NCI-H2029 treated with DMSO at 0.1 percent for 48 hours (cell line): ENCODE measurements at places on chromosomes 3 and 15.

DNA sequence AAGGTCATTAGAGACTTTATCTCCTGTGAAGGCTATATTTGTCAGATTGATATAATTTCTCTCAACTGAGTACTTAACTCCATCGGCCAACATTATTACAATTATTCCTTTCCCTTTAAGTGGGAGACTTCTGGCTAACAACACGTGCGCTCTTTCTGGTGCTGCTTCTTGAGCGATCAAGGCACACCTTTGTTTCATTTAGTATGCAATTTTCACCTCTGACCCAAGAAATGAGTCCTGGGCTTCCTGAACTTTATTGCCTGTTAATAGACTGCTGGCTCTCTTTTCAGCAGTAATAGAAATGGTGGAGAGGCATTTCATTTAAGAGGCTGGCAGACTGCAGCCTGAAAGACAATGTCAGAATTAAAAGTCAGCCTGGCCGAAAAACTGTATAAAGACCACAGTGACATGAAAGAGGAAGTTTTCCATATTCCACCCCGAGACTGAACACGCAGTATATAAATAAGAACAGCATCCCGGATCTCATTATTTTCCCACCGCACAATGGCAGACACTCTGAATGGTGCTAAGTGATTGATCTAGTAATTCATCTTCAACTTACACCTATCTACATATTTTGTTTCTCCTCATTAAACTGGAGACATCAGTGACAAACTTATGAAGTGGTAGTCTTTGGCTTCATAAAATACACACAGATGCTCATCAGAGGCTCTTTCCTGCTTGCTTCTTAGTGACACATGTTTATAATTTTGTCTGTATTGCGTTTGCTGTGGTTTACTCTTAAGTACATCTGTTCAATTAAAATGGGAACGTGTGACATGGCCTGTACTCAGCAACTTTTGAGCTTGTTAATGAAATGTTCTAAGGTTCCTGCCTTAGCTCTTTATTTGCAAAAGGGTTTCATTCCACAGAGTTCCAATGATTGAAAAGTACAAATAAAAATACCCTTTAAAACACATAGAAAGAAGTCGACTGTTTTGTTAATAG, 299.9 kb downstream of the MECOM start:
- DNase-seq = no peak

DNA sequence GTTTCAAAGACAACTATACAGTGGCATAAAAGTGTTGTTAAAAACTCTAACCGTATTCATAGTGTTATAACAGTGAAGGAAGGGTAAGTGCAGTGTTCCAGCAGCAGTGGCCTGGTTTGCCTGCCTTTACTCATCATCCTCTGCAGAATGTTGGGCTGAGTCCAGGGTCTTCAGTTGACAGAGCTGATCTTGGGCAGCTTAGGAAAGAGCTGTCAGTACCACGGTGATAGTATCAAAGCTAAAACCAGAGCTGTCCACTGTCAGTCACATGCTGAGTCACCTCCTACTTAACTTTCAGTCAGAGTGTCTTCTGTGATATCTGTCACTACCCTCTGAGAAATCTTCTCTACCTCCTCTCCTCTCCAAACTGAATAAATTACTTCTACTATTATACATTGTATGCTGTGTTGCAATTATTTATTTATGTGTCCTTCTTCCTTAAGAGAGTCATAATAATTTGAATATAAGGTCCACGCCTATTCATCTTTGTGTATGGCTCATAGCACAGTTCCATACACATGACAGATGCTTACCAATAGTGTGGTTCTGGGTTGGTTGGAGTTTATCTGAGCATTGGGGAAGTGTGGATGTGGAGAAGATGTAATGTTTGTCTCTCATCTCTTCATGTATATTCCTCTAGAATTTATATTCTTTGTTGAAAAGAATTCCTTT, 242.1 kb downstream of the ZIC1 start:
- no peak for DNase-seq

- DNase-seq = peak; percentile 91
These were observed 58.8 kb downstream of the CLASP2 start for GRCh38 chr3:33658991-33659848.

DNA sequence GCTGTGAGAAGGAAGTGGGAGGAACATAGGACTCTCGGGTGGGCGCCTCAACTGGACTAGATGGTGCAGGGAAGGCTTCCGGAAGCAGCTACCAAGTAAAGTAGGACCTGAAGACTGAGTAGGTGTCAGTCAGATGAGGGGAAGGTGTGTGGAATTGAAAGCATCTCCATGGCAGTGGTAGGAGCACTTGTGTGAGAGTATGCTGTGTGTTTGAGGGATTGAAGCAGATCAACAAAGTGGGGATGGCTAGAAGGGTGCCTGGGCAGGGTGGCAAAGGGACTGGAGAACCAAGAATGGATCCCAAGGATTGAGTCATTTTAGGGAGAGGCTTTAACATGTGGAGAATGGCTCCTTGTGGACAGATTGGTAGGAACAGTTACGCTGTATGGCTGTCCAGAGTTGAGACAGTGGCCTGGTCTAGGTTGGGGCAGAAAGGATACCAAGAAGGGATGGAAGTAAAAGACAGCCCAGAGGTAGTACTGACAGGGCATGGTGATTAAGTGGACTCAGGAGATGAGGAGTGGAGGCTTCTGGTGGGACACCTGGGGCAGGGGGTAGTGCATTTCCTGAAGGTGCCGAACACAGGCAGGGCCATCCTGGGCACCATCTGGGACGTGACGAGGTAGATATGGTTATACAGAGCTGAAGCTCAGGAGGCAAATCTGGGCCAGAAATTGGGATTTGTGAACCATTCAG, 1.5 kb downstream of the UQCC5 start:
- DNase-seq = no peak

- no peak for DNase-seq
These were observed 81.4 kb downstream of the CGNL1 start for GRCh38 chr15:57457726-57458125.

DNA sequence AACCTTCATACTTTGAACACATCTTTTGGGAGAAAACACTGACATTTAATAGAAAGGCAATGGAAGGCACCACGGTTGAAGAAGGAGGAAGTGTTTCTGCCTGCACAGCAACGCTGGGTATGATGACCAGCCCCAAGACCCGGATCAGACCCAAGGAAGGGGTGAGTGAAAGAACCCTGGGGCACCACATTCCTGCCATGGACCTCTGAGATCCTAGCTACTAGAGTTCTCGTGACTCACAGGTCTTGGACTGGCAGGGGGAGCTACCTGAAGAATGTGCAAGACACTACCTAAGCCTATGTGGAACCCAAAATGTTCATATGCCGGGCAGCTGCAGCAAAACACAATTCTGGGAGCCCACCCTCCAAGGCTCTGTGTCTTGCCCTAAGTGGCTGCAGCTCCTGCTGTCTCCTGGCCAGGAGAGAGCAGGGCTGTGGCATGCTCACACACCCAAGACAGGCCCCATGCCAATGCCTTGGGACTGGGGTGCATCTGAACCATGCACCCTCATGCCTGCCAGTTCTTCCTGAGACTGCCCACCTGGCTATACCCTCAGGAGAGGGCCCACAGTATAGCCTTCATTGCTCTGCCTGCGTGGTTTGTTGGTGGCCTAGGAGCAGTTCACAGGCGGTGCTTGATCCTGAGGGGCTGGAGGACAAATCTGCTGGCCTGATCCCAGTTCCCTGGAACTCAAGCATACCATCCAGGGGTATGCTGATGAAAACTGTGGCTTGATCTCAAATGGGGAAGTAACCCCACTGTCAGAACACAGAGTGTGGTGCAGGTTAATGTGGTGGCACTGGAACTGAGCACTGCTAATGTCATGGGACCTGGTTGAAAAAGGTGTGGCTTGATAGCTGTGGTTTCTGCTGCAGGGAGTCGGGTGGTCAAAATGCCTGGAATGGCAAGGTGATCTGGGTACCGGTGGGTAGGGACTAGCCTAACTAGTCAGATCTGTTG, 353.3 kb upstream of the ARHGEF26 start:
- DNase-seq = no peak

GRCh38 chr3:42486814-42487565, 15.5 kb upstream of the VIPR1 start:
- no peak for DNase-seq

DNA sequence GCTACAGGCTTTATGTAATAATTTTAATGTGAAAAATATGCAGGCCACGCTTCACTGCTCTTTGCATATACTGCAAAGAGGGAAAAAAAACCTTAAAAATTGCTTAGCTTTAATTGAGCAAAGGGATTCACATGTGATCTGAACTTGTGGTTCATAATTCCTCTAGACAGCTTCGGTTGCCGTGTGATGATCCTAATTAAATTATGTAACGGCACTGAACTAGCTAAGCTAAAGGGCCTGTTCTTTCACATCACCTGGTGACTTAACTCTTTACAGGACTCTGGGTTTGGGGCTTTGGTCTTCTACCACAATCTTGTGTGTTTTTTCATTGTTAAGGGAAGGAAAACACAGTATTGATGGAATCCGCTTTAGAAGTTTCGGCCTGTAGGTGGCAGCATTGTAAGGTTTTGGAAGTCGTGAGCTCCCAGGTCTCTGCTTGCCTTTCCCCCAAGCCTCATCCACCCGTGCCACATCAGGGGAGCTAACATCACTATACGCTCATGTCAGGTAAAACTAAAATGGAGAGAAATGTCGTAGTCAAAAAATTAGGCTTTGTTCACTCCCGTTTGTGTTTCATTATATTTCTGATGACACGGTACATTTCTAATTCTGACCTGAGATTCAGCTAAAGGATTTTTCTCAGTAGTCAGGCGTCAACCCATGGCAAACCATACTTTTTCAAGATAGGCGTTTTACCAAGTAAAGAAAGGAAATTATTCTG, 205.6 kb upstream of the DPH6 start:
- peak; percentile 37 for DNase-seq

- DNase-seq = no peak
These were observed 83.7 kb downstream of the ADAMTS7 start for GRCh38 chr15:78727561-78727960.

DNA sequence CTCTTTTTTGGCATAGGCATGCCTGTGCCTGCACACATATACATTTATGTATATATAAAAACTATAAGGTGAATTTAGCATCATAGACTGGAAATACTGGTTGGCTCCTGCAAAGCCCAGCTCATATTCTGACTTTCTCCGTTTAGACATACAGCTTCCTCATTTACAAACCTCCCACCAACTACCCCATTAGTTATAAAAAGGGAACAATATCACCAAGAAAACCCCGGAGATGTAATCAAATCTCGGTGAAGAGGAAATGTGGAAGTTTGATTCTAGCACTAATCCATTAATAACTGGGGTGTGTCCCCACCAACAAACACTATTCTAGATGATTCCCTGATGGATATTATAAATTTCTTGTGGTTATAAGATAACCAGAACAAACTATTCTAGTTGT, 517.7 kb upstream of the TBL1XR1 start:
- no peak for DNase-seq

DNA sequence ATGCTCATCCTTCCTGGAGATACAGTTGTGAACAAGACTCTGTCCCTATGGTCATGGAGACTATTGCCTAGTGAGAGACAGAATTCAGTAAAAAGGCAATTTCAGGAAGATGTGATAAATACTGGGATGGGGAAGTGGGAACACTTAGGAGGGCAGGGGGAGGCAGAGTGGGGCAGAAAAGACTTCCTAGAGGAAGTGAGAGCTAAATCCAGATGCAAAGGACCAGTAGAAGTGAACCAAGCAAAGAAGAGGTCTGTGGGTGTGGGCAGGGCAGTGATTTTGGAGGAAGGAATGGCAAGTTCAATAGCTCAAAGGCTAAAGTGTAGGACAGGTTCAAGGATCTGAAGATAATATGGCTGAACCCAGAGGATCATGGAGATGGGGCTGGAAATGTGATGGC, 68.9 kb downstream of the CD200R1L start:
- DNase-seq = no peak
